Stimulated activated CD4-positive, alpha-beta T cell treated with anti-CD3 and anti-CD28 coated beads, Interleukin-15, amount 100 ng/mL, for 1 hour (primary cell): ENCODE measurements at places on chromosomes 5 and 9.

DNA sequence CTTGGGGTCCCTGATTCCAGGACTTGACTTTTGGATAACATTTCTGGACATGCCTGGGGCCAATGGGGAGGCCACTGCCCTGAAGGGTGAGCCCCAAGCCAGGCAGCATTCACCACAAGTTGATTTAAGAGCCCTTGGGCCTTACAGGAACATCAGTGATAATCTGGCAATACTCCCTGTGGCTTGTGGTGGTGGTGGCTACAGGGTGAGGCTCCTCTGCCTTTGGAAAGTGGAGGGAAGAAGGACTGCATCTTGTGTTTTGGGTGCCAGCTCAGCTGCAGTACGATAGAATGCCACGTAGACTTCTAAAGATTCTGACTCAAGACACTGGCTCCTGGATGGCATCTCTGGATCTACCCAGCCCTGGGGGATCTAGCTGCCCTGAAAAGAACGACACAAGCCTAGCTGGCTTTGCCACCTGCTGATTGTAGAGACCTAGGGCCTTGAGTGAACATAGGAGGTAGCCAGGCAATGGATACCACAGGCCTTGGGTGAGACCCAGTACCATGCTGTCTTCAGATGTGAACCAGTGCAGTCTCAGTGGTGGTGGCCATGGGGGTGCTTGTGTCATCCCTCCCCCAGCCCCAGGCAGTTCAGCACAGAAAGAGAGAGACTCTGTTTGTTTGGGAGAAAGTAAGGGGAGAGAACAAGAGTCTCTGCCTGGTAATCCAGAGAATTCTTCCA lies 79.0 kb upstream of the DAP start:
- no peak for DNase-seq

DNA sequence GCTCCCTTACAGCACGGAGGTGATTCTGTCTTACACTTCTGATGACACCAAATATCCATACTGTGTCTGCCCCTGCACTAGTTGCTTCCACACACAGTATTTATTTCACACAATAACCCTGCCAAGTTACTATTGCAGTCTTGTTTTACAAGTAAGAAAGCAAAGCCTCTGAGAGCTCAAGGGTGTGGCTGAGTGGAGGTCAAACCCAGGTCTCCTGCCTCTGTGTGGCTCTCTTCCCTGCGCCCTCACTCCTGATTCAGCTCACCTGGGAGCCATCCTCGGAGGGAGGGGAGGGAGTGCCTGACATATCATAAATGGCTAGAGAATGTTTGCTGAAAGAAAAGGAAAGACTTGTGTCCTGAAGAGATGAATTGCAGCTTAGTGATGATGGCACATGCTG lies 41.0 kb downstream of the MVB12B start:
- no peak for DNase-seq

DNA sequence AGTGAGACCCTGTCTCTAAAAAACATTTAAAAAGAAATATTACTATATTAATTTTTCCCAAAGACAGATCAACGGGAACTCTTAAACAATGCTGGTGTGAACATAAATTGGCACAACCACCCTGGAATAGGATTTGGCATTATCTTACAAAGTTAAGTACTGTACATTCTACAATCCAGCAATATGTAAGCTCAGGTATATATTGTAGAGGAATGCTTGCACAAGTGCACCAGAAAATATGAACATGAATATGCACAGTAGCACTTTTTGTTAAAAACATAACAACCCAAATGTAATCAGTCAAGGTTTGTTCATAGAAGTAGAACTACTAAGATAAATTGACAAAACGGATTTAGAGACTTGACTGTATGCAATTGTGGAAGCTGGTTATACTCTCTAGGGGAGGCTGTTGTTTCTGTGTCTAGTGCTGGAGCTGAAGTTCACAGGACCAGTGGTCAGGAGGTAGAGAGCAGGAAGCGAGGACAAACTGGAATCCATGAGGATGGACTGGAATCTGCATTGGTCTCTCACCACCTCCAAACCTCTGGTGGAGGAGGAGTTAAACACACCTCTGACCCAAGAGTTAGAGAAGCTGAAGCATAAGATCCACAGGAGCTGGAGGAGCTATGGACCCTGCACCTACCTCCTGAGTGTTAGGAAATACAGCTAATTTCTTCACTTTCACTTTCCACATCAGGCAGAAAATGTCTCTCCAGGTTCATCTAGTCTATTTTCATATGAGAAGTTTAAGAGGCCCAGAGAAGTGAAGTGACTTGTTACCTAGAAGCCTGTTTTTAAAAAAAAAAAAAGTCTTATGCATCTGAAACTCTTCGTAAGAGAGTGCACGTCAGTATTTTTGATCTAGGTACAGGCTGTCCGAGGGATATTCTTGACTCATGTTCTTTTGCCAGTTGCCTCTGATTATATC lies 20.3 kb upstream of the RIC1 start:
- DNase-seq, result no peak

DNA sequence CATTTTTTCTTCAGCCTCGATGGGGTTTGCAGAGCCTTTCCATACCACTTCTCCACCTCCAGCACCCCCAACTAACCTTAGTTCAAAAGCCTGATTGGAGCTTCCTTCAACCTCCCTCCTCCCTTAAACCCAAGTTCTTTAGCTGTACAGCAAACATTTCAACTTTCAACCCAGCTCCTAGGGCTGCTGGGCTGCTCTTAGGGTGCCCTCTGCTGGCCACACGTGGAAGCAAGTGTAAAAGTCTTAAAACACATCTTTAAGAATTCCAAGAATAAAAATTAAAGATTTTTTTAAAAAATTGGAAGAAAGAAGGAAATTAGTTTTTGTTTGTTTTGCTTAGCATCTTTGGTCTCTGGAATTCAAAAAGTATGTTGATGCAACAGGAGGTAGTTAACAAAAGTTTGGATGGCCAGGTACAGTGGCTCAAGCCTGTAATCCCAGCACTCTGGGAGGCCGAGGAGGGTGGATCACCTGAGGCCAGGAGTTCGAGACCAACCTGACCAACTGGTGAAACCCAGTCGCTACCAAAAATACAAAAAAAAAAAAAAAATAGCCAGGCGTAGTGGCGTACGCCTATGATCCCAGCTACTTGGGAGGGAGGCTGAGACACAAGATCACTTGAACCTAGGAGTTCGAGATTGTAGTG lies 15.5 kb upstream of the HSD17B3 start:
- no peak for DNase-seq

DNA sequence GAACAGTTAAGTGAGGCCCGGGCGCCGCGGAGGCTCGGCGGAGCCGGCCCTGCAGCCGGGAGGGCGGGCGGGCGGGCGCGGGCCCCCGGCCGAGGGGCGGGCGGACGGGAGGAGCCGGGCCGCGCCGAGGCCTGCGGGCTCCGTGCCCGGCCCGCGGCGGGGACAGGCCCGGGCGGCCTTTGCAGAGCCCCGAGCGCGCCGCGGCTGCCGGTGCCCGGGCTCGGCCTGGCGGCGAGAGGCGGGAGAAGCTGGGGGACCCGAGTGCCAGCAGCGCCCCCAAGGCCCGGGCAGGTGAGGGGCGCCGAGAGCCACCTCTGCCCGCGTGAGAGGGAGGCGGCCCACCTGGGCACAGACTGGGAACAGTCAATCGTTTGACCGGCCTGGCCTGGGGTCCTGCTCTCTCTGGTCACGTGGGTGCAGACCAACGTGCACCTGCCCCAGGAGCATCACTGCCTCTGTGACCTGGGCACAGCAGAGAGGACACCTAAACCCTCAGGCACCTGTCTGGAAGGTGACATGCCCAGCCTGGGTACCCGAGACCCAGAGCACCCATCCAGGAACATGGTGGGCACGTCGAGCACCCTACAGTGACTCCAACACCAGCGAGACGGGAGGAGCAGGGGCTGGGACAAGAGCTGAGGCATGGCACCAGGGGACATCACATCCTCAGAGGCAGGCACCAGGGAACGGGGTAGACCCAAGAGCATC lies 531 bp downstream of the MVB12B start:
- DNase-seq, result no peak

GRCh38 chr9:78292716-78293497 lies 4.0 kb upstream of the PSAT1 start:
- no peak for DNase-seq

- peak; percentile 12 for DNase-seq
These were observed 36.2 kb downstream of the VAV2 start for GRCh38 chr9:133955821-133956411.

DNA sequence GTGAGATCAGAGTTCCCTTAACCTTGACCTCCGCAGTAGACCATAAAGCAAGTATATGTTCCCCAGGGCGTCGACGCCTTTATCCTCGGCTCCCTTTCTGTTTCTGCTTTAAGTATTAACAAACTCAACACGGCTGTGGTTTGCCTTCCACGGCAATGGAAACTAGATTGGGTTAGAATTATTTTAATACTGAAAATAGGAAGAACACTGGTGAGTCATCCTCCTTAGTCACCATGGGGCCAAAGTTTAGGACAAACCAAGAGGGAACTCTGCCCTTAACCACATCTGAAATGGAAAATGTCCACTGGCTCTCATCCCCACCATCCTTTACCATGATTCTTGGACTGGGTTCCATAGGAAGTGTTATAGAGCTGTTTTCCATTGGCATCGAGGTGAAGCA lies 386.1 kb downstream of the ACTL7B start:
- DNase-seq, result no peak

GRCh38 chr5:10246761-10247160 lies 2.9 kb downstream of the ATPSCKMT start:
- DNase-seq, result no peak
